SW 1271 (cell line): ENCODE measurements at places on chromosomes 2 and 18.

GRCh38 chr18:28771849-28772248 lies 594.9 kb upstream of the CDH2 start:
- no peak for DNase-seq

DNA sequence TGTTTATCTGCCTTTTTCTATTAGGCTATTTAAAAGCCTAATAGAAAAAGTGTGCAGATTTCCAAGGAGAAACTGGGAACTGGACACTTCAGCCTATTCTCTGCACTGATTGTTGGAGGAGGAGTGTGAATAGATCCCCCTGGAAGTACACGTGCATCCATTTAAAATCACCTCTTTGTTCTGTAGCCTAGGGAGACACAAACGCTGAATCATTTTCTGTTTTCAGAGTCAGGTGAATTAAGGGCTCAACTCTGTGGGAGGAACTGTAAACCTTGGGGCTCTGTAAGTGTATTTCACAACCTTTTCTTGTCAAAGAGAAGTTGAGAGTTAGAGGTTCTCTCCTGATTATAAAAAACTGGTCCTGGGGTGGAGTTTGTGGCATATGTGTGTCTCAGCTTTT lies 159.7 kb downstream of the SPAG16 start:
- no peak for DNase-seq

- DNase-seq, result no peak
These were observed 704.5 kb upstream of the RAB6C start for GRCh38 chr2:129274918-129275317.

GRCh38 chr18:65133610-65134009 lies 617.2 kb upstream of the CDH7 start:
- DNase-seq, result no peak

GRCh38 chr2:96535331-96535730 lies 1.2 kb upstream of the ARID5A start:
- no peak for DNase-seq

DNA sequence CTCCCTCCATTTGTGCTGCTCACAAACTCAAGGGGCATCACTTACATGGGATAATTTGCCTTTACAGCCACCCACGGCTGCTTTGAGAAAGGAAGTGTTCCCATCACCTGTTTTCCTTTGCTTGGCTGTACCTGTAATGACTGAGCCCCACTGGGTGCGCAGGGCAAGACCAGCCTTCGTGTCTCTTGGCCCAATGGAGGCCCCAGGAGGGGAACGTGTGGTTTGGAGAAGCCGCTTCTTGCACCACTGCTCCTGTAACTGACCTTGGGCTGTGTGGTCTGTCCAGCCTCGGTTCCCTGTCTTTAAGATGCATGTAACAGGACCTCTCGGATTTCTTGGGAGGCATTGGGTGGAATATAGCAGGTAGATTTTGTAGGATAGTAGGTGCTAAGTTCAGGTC lies 41.1 kb downstream of the LDLRAD4 start:
- no peak for DNase-seq

DNA sequence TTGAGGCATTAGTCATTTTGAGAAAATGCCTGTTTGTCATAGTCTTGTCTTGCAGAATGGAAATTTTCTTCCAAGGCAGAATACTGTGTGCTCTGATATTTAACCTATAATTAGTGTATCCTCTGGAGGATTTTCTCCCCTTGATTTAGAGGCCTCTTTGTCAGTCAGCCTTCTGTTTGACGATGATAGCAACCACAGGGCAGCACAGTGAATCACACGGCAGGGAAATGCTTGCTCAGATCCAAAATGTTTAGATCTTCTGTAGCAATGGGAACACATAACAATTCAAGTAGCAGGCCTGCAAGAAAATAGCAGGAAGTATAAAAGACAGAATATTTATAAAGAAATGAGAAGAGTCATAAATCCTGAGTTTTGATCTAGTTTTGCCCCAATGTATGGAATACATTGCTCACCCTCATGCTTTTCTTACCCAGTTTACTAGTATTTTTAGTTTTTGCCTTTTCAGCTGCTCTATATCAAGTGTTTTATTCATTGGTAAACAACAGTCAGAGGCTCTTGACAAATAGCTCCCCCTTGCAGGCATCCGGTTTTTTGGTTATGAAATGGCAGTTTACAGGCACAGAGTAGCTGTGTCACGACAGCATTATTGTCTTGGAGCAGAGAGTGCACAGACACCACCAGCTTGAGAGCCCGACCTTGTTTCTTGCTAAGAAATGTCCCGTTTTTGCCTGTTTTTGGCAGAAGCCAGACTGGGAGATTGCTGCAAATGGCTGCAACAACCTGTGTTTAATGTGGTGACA lies 185.1 kb downstream of the MYO3B start:
- no peak for DNase-seq

DNA sequence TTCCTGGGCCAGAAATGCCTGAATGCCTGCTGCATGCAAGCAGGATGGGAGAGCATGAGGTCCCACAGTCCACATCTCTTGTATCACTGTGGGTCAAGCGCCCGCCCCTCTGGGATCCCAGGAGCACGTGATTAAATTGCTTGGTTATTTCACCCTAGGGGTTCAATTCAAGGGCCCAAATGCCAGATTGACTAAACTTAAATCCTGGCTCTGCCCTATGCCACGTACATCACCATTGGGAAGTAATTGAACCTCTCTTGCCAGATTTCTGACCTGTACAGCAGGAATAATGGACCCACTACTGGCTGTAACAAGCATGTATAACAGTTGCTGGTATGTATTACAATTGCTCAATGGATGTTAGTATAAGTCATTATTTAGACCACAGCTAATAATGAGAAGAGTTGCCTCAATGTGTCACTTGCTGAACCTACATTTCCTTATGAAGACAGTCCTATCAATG lies 19.9 kb downstream of the FHL2 start:
- DNase-seq, result no peak

DNA sequence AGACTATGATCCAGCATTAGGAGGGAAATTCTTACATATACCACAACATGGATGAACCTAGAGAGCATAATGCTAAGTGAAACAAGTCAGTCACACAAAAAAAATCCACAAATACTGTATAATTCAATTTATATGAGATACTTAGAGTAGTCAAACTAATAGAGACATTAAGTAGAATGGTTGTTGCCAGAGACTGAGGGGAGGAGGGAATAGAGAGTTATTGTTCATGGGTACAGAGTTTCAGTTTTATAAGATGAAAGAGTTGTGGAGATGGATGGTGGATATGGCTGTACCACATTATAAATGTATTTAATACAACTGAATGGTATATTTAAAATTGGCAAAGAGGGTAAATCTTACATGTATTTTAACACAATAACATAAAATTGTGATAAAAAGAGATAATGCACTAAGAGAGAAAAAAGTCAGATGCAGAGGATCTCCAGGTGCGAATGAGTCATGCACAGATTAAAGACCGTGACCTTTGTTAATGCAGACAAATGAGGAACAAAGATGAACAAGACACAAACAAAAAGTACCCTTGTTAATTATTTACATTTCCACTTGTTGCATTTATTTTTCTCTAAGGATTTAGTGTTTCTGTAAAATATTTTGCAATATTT lies 541.7 kb upstream of the MEX3C start:
- DNase-seq, result no peak

DNA sequence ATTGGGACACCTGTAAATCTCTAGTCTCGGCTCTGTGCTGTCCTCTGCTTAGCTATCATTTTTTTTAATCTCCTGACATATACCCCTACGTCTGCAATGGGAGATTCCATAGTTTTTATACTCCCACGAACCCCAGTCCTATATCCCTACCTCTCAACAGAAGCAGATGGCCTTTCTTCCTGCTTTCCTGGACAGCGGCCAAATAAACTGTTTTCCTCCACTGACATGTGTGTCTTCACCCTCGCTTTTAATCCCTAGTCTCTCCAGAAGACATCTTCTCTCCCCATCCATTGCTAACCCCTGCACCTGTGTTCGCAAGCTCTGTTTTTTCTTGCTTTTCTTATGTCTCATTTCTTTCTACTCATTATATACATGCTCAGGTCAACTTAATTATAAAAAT lies 395.4 kb downstream of the EPHA4 start:
- no peak for DNase-seq

DNA sequence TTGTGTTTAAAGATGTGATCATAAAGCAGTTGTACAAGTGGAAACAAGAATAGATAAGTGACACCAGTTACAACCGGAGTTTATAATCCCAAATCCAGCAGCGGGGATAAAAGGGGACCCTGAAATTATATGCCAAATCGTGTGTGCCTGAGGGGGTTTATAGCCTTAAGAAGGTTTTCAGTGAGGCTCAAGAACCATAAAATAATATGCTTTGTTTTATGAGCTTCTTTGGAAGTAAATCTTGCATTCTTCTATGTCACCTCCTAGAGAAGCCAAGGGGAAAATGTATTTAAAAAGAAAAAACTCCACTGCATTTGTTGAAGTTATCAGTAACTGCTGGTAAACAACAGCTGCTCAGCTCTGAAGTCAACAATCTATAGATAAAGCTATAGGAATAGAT lies 25.8 kb upstream of the MAP3K20 start:
- DNase-seq, result no peak

DNA sequence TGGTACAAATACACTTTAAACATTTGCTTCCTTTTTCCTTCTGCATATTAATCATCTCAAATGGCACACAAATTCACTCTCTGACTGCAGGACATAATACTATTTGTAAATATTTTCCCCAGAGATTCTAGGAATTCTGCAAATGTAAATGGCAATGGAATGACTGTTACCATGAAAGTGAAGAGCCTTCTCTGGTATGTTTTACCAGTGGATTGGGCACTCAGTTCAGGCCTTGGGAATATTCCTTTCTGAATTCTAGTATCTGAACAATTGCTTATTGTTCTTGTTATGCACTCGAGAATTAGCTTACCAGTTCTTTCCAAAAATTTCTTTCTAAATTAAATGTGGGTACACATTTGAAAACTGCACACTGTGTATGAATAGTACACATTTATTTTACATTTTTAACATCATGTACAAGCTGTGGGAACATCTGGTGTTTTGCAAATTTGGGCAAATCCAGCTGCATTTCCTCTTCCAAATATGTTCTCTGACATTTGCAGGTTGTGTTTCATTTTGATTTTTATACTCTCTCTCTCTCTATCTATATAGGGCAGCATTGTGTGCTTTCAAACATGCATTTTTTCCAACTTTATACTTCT lies 289.1 kb downstream of the NBAS start:
- no peak for DNase-seq

- no peak for DNase-seq
These were observed 6.2 kb upstream of the POU3F3 start for GRCh38 chr2:104847586-104848160.

DNA sequence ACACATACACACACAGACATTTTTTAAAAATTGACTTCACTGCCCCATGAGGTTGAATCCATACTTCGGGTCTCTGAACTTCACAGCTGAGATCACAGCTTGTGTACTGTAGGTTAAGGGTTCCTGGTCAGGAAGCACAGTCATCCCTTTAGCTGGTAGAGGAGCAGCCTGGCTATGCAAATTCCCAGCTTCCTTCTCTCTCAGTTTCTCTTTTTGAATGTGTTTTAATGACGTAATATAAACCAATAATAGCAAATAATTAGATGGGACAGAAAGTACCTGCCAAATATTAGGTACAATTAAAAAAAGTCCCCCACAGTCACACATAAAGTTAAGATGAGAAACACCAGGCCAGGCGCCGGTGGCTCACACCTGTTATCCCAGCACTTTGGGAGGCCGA lies 178.7 kb downstream of the ZNF385B start:
- DNase-seq, result no peak

GRCh38 chr2:197908990-197909776 lies 104.8 kb downstream of the PLCL1 start:
- DNase-seq, result no peak

DNA sequence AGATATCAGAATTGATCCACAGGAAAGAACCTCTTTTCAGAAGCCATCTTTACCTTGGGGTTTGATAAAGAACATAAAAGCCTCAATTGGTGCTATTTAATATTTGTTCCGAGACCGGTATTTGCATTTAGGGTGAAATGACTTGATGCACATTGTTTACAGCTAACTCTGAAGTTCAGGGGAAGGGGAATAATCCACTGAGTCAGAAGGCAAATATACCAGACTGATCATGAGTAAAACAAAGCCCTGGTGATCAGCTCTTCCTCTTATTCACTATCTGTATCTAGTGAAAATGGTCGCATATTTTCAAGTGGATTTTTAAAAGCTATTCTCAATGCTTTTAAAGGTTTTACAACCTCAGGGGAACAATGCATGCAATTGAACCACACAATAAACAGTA lies 53.0 kb upstream of the ATP8B1 start:
- DNase-seq, result no peak

- no peak for DNase-seq
These were observed 238.6 kb upstream of the CYP26B1 start for GRCh38 chr2:72386288-72386687.

GRCh38 chr2:216546641-216547403 lies 48.2 kb downstream of the RPL37A start:
- DNase-seq, result no peak

DNA sequence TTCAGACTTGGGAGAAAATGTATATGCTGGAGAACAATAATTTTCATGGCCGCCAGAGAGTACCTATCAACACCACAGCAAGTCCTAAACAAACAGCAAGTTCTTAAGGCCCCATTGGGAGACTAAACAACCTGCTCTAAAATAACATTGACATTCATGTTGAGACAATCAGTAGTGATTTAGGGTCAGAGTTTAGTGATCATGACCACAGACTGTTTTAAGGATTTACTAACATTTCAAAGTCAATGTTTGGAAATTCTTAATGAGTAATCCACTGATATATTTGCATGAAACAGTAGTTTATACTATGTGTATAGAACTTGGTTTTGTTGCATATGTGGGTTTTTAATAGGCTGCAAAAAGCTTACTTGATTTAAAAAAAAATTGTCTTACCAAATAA lies 34.7 kb downstream of the RASGRP3 start:
- DNase-seq, result no peak

- no peak for DNase-seq
These were observed 58.2 kb downstream of the ANKMY1 start for GRCh38 chr2:240499309-240500301.

GRCh38 chr2:65291216-65292105 lies 63.8 kb downstream of the ACTR2 start:
- DNase-seq, result no peak

DNA sequence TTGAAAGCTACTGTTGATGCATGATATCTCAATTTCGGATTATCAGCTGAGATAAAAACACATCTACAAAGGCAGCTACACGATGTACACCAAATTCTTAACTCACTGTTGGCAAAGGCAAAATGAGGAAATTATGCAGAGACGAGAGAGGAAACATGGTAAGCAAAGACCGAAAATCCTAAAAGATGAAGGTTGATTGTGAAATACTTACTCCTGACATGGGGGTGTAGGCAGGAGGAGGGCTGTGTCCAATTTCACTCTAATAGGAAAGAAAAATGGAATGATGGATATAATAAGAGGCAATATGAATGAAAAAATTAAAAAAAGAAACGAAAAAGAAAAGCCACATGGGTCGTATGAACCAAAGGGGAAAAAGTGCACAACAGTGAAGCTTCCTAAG lies 831.3 kb downstream of the CPS1 start:
- no peak for DNase-seq
